ENCODE measurements at places on chromosomes 12 and 14.

GRCh38 chr14:74207943-74208342 lies 31.3 kb upstream of the VSX2 start:
- DNase-seq, result no peak

GRCh38 chr12:3958534-3958933 lies 85.3 kb upstream of the PARP11 start:
- DNase-seq, result no peak

GRCh38 chr12:3302401-3303041 lies 188.5 kb upstream of the PRMT8 start:
- DNase-seq, result no peak

DNA sequence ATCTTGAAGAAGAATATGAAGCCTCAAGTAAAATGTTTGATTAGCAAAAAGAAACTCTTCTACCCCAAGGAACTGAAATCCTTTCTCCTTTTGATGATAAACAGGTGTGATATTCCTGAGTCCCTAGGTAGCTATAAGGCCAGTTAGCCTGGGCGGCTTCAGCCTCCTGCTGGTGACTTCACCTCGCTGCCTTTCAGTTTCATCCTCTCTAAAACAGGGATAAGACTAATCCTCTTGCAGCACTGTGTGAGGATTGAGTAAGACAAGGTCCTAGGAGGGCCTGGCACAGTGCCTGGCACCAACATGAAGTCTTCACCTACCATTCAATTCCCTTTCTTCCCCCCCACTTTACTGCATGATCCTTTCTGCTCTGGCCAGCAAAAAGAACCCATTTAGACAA lies 42.1 kb downstream of the CIT start:
- no peak for DNase-seq

- DNase-seq, result no peak
Observed at GRCh38 chr14:55051165-55051422, 353 bp upstream of the MAPK1IP1L start.

- no peak for DNase-seq
Observed at GRCh38 chr12:64723630-64724029, 35.6 kb downstream of the GNS start.

DNA sequence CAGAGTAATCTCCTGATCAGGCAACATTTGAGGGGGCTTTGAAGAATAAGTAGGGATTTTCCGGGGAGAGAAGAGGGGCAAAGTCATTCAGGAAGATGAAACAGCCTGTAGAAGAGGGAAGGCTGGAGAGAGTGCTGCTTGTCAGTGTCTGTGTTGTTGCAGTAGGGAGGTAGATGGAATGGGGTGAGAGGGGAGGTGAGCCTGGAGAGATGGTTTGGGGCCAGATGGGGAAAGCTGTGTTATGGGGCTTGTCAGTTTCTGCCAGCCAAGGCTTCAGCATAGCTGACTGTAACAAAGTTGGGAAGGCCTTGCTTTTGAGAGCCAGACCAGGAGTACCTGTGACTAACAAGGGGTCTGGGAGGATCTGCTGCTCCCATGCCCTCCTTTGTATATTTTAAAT lies 18.0 kb downstream of the BICD1 start:
- DNase-seq, result no peak

GRCh38 chr14:81295958-81296923 lies 75.5 kb upstream of the GTF2A1 start:
- no peak for DNase-seq

- DNase-seq, result no peak
Observed at GRCh38 chr14:70189456-70190077, 816 bp upstream of the SLC8A3 start.

DNA sequence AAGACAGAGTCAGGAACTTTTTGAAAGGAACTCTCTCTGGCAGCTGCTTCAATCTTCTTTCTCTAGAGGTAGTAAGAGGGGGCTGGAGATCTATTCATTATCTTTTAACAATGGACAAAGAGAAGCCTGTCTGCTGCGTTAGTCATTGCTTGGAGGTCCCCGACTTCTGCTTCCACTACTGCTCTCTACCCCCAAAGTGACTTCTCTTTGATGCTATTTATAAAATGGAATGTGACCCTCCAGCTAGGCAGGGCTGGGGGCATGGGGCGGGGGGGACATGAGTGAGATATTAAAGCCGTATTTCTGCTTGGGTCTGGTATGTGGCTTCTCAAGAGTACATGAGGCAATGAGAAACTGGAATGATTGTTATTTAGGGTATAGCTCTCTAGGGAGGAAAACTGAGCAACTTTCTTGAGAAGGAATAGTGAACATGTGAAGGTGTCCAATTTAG lies 41.4 kb upstream of the NUDT4 start:
- no peak for DNase-seq

- DNase-seq, result no peak
Observed at GRCh38 chr14:56471056-56471455, 108.5 kb upstream of the TMEM260 start.

GRCh38 chr12:56296295-56296694 lies 3.8 kb downstream of the CS start:
- DNase-seq, result no peak

DNA sequence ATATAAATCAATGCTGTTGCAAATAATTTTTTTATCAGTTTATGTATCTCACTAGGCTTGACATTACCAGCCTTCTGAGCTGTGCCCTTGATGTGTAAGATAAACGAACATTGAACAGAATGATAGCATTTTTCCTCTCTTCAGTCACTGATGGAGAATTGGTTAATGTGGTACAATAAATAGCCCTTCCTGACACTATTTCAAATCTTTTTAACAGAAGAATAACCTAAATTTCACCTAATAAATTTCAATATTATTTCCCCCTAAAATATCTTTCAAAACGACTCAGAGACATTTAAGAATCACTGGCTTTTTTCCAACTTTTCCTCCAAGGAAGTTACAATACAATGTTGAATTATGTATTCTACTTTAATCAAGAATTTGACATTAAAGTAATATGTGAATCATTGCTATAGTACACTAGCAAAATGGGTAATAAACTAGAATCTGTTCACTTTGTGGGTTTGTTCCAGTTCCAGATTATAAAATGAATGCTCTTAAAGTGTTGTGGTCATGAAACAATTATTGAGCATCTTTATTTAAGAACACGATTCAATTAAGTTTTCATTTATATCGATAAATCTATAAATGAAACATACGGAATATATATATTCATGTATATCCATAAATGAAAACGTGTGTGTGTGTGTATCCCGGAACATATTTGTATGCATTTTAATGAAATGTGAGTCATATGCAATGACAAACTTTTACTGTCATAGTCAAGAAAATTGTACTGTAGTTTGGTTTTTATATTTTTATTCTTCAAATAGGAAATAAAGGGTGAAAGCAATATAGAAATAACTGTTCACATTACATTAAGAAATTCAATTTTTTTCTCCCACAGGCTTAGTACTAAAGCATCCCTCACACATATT lies 2.5 kb upstream of the ATP2B1 start:
- no peak for DNase-seq

GRCh38 chr12:167959-168600 lies 45.9 kb downstream of the SLC6A12 start:
- no peak for DNase-seq

- no peak for DNase-seq
Observed at GRCh38 chr14:97250931-97251330, 453.7 kb downstream of the VRK1 start.

GRCh38 chr12:15720295-15720694 lies 68.9 kb downstream of the EPS8 start:
- DNase-seq, result no peak

- no peak for DNase-seq
Observed at GRCh38 chr12:122099856-122100255, 21.3 kb downstream of the MLXIP start.

DNA sequence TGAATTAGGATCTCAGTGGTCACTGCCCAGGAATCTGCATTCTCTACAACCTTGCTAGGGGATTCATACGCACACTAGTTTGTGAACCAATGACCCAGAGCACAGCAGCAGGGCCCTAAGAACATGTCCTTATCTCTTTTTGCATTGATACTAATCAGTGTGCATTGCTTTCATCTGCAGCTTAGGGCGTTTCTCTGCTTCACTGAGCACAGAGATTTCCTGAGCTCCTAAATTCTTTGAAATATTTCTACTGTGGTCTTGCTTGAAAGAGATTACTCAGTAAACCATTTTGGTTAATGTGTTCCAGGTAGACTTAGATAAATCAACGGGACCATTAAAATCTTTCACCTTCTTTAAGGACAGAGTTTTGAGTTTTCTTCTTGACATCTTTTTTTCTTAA lies 351.3 kb upstream of the KITLG start:
- DNase-seq, result no peak

DNA sequence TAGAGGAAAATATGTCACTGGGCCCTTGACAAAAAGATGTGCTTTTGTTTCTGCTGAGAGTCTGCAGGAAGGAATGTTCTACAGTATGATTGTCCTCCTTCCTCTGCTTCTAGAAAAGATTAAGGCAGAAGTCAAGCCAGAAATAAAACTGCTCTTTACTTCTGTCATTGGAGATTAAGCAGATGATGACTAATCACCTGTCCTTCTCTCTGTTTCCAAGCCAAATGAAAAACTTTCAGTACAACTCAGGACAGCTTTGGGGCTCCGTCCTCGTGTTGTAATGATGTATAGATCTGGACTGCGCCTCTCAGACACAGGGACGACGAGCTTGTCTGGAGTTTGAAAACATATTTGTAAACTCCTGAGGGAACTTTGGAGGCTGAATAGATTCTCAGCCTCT lies 159.3 kb downstream of the DYRK2 start:
- no peak for DNase-seq

- DNase-seq, result no peak
Observed at GRCh38 chr14:61632807-61633206, 62.5 kb upstream of the HIF1A start.

- no peak for DNase-seq
Observed at GRCh38 chr12:49930515-49931288, 19.8 kb upstream of the AQP2 start.

DNA sequence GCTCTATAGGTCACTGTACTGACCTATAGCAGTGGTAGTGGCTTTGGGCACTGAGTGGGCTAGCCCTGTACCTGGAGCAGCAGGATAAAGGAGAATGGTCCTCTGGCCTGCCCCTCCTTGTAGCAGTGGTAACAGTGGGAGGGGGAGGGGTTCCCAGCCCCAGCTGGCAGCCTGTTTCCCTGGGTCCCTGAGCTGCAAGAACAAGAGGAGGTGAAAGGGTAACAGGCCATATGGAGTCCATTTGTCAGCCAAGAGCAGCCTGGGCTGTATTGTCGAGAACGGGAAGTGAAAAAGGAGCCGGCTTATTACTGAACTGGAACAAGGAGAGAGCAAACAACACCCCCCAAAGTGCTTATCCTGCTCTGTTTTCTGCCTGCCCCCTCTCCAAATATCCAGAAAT lies 73.8 kb upstream of the SRSF5 start:
- DNase-seq, result no peak

- no peak for DNase-seq
Observed at GRCh38 chr14:66603945-66604344, 96.0 kb downstream of the GPHN start.

GRCh38 chr14:89983375-89983774 lies 27.6 kb downstream of the TDP1 start:
- DNase-seq, result no peak

Data from activated CD8-positive, alpha-beta memory T cell treated with anti-CD3 and anti-CD28 coated beads for 1 hour (primary cell).